ENCODE measurements at places on chromosomes 11 and 22.

DNA sequence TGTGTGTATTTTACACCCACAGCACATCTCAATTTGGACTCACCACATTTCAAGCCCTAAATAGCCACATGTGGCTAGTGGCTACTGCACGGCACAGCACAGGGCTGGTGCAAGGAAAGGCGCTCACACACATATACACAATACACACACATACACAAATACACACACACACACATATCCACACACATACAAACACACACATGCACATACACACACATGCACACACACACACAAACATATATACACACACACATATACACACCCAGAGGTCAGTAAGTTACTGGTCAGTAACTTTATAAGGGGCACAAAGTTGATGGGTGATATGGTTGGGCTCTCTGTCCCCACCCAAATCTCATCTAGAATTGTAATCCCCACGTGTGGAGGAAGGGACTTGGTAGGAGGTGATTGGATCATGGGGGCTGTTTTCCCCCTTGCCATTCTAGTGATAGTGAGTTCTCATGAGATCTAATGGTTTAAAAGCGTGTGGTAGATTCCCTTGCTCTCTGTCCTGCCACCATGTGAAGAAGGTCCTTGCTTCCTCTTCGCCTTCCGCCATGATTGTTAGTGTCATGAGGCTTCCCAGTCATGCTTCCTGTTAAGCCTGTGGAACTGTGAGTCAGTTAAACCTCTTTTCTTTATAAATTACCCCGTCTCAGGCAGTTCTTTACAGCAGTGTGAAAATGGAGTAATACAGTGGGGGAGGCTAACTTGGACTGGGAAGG is 37.6 kb upstream of the DKK3 start:
- no peak for DNase-seq

- DNase-seq: no peak
These were observed 68.1 kb upstream of the SLC22A12 start for GRCh38 chr11:64522843-64523380.

DNA sequence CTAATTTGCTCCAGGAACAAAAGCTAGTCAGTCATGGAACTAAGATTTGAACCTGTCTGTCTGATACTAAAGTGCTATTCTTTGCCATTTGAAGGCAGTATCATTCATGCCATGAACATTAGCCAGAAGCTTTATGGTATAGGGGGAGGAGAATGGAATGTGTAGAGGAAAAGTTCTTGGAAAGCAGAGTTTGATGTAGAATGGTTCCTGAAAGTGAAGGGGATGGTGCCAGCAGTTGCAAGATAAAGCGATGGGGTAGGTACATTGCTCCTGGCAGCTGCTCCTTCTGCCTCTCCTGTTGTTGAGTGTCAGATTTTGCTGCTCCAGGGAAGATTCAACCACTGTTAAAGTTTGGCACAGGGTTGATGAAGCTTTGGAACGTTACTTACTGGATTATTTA is 53.4 kb downstream of the ARHGAP42 start:
- DNase-seq: no peak

DNA sequence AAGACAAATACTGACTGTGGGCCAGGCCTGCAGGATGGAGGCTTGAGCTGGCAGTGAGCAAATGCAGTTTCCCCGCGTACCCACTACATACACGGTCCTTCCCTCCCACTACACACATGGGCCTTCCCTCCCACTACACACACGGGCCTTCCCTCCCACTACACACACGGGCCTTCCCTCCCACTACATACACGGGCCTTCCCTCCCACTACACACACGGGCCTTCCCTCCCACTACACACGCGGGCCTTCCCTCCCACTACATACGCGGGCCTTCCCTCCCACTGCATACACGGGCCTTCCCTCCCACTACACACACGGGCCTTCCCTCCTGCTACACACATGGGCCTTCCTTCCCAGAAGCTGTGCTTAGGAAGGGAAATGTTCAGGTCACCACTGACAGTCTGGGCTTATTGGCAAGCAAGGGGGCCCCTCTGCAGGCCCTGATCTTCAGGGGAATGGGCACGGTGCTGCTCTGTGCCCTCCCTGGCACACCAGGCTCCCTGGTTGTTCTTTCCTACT is 10.8 kb downstream of the DNAL4 start:
- DNase-seq: no peak

DNA sequence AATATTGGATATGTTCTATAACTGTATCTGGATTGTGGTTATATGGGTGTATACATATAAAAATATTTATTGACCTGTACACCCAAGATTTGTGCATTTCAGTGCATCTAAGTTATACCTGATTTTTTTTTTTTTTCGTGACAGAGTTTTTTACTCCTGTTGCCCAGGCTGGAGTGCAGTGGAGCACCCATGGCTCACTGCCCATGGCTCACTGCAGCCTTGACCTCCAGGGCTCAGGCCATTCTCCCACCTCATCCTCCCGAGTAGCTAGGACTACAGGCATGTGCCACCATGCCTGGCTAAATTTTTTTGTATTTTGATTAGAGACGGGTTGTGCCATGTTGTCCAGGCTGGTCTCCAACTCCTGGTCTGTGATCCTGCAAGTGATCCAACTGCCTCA is 24.3 kb downstream of the ATG13 start:
- DNase-seq: no peak

- DNase-seq: peak; percentile 84
These were observed 1.5 kb downstream of the LGALS1 start for GRCh38 chr22:37676736-37677492.

GRCh38 chr11:22521226-22521625 is 104.4 kb downstream of the FANCF start:
- peak; percentile 10 for DNase-seq

DNA sequence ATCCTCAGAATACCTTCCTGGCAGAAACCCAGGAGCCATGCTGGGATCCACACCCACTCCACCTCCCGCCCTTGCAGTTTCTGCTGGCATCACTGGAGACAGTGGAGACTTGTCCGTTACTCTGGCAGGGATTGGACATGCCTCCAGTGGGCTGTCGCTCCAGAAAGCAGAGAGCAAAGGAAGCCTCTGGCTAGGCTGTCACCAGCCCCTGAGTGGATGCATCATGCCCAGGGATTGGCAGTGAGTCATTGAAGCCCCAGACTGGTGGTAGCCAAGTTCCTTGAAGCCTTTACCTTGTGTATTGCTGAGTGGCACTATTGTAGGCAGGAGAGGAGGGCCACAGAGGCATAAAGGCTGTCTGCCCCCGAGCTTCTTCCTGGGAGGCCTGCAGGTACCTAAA is 34.8 kb upstream of the E2F8 start:
- no peak for DNase-seq

DNA sequence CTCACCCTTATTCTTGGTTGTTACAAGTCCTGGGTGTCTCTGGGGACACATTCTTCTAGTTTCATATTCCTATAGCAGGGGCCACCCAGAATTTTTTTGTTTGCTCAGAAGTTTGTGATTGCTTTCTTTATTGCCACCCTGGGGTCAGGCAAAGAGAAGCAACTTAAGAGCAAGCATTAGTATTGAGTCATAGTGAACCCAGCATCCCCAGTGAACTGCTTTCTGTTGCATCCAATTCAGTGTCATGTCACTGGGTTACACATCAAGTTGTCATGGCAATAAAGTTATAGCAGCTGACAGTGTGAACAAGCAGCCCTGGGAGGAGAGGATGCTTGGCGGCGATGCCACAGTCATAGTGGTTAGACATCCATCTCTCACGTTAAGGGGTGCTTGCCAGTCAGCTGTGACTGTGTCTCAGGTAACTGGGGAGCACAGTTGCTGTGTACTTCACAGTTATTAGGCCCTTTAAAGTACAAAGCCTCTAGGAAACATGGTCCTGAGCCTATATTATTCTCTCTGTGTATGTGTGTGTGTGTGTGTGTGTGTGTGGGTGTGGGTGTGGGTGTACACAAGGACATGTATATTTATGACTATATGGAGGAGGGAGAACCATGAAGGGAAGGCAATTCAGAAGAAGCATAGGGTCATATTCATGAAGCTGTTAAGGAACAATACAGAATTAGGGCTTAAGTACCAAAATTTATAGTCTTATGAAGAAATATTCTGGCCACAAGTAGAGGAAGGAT is 52.5 kb downstream of the TRIM44 start:
- DNase-seq: peak; percentile 45
